Left ventricle myocardium inferior (tissue), 1 donor: ENCODE measurements at places on chromosomes 4 and X.

GRCh38 chrX:129648514-129649267 is 6.1 kb downstream of the APLN start:
- no peak for DNase-seq

- no peak for DNase-seq
Observed at GRCh38 chrX:54301516-54301915, 56.3 kb downstream of the WNK3 start.

DNA sequence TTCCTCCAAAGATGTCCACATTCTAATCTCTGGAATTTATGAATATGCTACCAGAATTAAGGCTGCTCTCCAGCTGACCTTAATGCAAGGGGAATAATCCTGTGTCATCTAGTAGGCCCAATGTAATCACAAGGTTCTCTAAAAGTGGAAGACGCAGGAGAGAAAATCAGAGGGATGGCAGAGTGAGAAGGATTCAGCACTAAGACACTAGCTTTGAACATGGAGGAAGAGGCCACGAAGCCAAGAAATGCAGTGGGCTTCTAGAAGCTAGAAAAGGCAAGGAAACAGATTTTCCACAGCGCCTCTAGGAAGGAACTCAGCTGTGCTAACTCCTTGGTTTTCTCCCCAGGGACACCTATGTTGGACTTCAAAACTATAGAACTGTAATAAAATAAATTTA is 240.7 kb upstream of the TRAM1L1 start:
- no peak for DNase-seq

DNA sequence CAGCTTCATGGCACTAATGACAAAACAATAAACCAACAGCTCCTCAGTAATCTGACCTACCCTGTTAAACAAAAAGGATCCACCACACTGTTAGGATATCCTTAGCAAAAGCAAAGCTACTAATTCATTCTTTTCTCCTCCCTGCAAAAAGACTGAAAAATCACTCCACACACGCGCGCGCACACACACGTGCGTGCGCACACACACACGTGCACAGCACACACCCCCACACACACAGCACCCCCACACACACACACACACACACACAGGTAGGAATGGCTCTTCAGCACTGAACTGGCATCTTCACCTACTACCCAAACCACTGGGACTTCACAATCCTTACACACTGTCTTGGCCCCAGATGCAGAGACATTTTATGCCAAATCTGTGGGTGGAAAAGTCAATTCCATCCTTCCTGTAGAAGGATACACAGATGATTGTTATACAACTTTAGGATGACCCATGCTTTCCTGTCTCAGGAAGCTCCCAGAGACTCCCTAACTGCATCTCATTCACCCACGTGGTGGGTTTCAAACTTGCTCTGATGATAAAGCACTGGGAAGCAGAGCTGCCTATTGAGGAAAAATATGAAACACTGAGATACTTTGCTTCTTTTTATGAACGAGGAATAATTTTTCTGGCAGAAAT is 102.5 kb downstream of the TSPAN5 start:
- DNase-seq = no peak

DNA sequence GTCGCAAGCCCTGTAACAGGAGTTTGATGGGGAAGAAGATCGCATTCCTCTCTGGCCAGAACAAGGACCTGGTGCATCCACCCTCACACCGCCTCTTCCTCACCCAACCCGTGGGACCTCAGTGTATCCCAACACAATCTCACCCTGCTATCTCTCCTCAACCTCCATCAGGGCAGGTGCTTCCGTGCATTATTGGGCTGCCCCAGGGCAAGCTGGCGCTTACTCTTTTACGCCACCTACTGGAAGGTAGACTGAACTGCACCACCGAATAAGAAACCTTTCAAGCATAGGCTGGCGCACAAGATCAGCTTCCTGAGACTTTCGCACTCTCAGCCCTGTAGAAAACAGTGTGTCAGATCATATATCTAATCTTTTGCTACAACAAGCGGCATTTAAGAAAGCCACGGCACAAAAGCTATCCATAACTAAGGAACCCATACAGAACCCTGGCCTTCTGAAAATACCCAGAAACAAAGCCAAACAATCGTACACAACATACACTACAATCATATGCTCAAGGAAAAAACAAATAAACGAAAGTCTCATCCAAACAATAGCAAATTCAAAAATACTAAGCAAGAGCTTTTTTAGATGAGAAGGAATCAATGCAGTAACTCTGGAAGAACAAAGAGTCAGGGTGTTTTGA is 209.3 kb downstream of the UGT8 start:
- DNase-seq = no peak

DNA sequence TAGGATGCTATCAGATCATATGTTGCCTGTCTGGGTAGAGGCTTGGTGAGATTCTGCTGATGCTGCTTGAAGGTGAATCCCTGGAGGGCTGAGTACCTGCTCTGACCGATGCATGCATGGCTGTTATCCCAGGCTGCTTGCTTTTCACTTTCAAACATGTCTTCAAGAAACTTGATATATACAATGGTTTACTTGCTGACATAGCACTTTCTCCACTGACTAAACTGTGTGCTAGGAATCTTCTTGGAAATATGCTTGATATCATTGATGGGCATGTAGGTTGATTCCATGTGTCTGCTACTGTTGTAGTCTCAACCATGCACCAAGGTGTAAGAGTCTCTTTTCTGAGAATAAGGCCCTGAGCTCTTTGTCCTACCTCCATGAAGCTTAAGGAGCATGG is 79.6 kb upstream of the WDR1 start:
- no peak for DNase-seq

DNA sequence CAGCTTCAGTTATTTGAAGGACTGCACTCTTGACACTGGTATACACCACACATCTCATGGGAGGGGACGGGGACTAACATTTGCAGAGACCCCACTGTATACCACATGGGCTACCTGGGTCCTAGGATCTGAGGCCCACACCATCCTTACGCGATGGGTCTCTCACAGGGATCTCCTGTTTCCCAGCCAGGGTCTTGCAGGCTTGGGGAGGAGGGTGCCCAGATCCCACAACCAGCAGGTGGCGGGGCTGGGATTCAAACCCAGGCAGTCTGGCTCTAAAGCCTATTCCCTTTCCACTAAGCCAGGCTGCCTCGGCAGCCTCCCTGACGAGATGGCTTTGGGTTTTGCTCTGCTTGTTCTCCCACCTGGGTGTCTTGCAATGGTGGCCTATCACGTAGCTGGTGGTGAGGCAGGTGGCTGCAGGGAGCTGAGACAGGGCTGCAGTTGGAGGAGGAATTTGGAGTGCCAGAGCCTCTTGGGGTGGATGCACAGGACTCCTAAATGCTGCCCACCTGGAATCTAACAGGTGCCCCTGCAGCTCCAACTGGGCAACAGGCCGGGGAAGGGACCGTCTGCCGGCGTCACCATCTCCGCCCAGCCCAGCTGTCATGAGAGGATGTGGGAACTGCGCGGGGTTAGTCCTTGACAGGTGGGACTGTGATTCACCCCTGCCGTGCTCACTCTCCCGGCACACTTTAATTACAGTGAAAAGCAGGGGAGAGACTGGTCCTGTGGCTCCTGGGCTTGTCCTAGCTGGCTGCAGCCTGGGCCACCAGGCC is 110.7 kb downstream of the PSAPL1 start:
- DNase-seq = no peak

- DNase-seq = no peak
Observed at GRCh38 chr4:37383579-37384229, 139.2 kb downstream of the NWD2 start.

DNA sequence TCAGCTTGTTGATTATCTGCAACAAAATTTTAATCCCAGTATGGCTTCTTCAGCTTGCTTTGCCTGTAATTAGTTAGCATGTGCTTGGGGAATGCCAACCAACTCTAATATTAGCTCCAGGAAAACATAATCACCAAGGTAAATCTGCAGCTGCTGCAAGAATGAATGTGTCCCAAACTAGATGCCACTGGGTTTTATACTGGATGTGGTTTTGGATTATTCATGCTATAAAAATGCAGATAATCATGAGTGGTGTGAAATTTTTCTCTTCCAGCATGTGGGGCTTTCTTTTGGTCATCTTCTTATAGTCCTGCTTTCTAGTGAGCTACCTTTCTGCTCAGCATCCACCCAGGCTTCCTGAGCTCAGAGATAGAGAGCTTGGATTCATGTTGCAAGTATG is 295.9 kb upstream of the CASK start:
- DNase-seq = no peak

DNA sequence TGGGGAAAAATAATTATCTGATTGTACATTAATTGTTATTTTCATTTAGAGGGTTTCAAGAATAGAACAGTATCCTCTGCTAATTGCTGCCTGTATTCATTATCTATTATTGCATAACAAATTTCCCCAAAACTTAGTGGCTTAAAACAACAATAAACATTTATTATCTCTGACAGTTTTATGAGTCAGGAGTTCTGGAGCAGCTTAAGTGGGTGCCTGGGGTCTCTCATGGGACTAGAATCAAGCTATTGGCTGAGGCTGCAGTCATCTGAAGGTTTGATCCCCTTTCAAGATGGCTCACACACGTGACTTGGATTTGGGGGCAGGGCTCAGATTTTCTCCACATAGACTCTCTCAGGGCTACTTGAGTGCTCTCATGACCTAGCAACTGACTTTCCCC is 98.1 kb upstream of the JADE1 start:
- no peak for DNase-seq

- no peak for DNase-seq
Observed at GRCh38 chr4:156961196-156962057, 10.2 kb downstream of the PDGFC start.

DNA sequence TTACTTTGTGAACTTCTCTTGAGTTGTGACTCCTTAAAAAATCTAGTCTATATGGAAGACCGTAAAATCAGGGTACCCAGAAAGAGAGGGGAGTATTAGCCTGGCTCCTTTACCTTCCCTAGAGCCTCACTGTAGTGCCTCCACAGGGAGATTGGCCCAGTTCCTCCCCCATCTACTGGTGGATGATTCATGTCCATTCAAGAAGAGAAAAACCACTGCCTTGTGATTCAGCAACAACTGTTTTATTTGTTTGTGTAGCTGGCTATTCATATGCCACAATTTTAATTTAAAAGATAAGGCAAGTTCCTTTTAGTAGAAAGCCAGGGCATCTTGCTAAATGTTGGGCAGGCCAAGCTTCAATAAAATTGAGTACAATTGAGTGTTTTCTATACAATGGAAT is 221.8 kb upstream of the KCNIP4 start:
- DNase-seq = no peak

DNA sequence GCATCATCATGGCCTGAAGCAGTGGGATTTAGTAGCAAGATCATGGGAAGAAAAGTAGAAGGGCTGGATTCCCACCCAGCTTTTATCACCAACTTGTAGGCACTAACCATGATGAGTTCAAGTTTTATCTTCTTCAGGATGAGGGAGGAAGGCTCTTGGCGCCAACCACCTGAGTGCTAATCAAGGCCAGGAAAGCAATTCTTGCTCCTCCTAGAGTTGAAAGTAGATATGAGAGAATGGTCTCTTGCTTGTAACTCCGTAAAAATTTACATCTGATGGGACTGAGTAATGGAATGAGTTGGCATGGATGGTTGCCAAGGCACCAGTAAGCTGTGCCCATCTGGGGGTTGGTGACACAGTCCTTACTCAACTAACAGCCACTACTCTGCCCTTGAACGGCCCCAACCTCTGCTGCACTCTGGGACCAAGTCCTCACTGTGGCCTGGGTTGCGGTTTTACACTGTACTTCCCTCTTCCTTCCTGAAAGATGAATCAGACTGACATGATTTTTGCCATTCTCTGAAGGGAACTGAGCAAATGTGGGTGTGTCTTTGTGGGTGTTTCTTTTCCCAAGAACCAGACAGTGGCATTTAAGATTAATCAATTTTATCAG is 39.4 kb upstream of the NDP start:
- DNase-seq = peak; percentile 18

- DNase-seq = no peak
Observed at GRCh38 chrX:131330735-131331134, 41.6 kb upstream of the IGSF1 start.

DNA sequence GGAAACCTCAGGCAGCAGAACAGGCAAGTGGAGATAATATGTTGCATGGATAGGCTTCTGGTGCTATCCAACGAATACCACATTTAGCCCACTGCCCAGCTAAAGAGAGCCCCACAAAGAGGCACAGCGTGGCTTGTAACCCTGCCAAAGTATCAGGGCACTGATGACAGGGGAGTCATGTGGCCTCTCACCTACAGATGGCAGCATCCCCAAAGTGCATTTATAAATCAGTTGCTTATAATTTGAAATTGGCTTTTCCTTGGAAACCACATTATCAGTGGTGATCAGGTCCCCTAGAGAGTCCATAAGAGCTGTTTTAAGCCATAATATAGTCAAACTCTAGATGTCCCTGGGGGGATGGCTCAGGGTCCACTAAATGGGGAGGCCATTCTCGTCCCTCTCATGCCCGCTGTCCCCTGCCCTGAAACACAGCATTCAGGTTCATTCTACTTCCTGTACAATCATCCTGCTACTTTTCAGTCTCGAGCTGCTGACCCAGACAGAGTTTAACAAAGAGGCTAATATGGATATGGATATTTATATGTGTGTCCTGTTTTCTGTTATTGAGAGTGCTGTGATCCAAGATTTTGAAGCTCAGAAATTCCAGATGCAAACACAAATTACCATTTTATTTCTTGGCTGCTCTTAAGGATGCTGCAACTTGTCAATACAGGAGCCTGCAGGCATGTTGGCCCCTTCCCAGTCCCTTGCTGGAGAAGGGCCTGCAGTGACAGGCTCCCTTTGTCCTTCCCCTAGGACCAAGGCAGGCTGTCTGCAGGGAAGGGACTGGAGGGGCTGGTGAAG is 28.5 kb downstream of the SRPX start:
- no peak for DNase-seq

GRCh38 chr4:22593933-22594332 is 78.1 kb upstream of the ADGRA3 start:
- DNase-seq = no peak

DNA sequence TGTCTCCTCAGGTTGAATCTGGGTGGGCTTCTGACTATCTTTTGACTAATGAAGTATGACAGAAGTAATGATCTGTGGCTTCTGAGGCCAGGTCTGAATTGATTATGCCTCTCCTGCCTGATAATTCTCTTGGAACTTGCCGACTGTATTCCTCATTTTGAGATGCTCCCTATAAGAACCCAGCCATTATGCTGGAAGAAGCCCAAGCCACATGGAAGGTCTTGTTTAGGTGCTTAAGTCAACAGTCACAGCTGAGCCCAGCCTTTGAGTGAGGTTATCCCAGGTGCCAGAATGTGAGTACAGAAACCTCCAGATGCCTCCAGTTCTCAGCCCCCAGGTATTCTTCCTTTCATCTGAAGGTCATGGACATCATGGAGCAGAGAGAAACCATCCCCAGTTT is 456.6 kb downstream of the IL15 start:
- DNase-seq = no peak

DNA sequence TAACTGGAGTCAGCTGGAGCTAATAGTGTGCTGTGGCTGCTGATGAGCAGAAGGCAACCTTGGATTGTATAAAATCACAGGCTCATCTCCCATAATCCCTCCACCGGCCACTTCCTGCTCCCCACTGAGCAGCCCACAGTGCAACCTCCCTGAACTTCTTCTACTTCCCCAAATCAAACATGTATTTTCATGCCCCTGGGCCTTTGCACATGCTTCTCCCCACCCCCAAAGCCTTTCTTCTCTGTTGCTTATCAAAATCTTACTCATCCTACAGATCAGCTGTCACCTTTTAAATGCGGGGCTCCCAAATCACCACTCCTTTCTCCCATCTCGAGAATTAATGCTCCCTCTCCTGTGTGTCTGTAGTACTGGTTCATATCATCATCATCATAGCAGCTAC is 35.8 kb downstream of the RHOH start:
- no peak for DNase-seq

- peak; percentile 17 for DNase-seq
Observed at GRCh38 chr4:88320780-88321373, 36.5 kb upstream of the PPM1K start.
